Spinal cord (tissue), 10 donors: ENCODE measurements at places on chromosomes 7 and 10. TPM values are rescaled to one million over a fixed set of nuclear protein-coding genes. Genes with fewer than 3 reads are reported as not detected.
A peak's percentile ranks its signal among the peaks of the same experiment; 100 is the strongest.

GRCh38 chr7:17472939-17473338, 174.5 kb downstream of the AHR start:
- no peak overlapping the region for H3K27ac ChIP-seq
- no peaks in the 10 kb centered on the region for H3K36me3 ChIP-seq
- DNase-seq, result no peak
- no peaks in the 10 kb centered on the region for H3K4me1 ChIP-seq
- H3K27me3 ChIP-seq, result no peaks in the 10 kb centered on the region

NODAL gene
- total RNA-seq, result 2.1 TPM

GRCh38 chr10:64306729-64307327, 785.6 kb downstream of the REEP3 start:
- no peaks in the 10 kb centered on the region for H3K36me3 ChIP-seq
- DNase-seq, result no peak
- H3K4me1 ChIP-seq, result no peaks in the 10 kb centered on the region
- H3K4me3 ChIP-seq, result no peak overlapping the region
- H3K27me3 ChIP-seq, result no peaks in the 10 kb centered on the region

DNA sequence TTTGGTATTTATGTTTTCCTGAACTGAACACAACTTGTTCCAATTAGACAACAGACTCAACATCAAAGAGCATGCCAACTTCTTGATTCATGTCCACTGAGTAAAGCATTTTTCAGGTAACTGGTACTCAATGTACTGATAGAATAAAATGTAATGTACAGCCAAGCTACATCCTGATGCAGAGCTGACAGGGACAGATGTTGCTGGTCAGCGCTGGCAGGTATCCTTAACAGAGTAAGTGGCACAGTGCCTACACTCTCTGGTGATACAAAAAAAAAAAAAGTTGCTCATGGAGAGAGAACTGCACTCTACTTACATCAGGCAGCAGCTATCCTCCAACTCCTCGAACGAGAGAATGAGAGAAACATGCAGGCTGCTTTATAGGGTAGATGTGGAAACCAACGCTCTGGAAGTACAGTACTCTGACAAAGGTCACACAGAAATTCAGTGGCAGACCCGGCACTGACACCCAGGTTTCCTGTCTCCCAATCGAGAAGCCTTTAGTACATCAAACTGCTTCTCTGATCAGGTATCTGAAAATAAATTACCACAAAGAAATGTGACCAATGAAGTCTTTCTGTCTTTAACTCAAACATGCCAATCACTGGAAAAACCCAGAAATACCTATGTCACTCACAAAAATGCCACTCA, 4.6 kb downstream of the ITGB1 start:
- DNase-seq, result no peak
- H3K27me3 ChIP-seq, result no peaks in the 10 kb centered on the region
- H3K4me1 ChIP-seq, result no peaks in the 10 kb centered on the region
- H3K36me3 ChIP-seq, result no peaks in the 10 kb centered on the region

GRCh38 chr7:157501581-157501980, 164.8 kb downstream of the DNAJB6 start:
- H3K36me3 ChIP-seq, result no peaks in the 10 kb centered on the region
- no peak overlapping the region for H3K4me3 ChIP-seq
- H3K27ac ChIP-seq, result no peak overlapping the region
- peaks cover 15% of the 10 kb centered on the region for H3K4me1 ChIP-seq

TMEM248 gene
- total RNA-seq, result 101 TPM

GRCh38 chr10:26781797-26782196, 79.0 kb downstream of the ABI1 start:
- H3K27ac ChIP-seq, result no peak overlapping the region
- no peak overlapping the region for H3K4me3 ChIP-seq
- no peaks in the 10 kb centered on the region for H3K36me3 ChIP-seq
- no peaks in the 10 kb centered on the region for H3K4me1 ChIP-seq

IL15RA gene
- 0.89 TPM for total RNA-seq

DNA sequence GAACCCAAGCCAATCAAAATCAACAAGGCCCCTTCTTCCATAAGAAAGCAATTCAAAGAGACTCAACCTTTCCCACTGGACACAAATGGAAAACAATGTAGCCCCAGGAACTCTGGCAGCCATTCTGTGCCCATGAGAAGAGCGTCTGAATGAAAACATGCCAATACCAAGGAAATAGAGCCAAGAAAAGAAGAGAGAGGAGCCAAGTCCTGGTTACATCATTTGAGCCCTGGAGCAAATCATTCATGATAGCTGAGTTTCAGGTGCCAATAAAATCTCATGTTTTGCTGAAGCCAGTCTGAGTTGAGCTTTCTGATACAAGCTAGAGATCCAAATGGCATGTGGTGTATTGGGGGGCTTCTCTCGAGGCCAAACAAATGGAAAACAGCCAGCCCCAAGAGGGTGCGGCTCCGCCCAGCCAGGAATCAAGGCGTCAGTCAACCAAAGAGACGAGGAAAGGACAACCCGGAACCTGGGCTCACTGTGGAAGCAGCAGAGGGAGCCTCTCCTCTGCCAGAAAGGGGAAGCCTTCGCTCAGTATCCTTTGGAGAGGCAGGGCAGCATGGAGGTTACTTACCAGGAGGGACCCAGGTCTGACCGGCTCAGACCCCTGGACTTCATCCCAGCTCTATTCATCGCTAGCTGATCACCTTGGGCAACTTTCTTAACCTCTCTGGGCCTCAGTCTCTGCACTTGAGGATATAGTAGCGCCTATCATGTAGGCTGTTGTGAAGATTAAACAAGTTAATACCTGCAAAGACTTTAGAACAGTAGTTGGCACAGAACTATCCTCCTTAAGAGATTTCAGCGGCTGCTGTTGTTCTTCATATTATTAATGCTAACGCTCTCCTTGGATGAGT, 61.8 kb downstream of the OAT start:
- peaks cover 21% of the 10 kb centered on the region for H3K4me1 ChIP-seq
- DNase-seq, result peak; percentile 33
- H3K36me3 ChIP-seq, result no peaks in the 10 kb centered on the region
- H3K4me3 ChIP-seq, result no peak overlapping the region
- no peaks in the 10 kb centered on the region for H3K27me3 ChIP-seq

- H3K4me3 ChIP-seq, result no peak overlapping the region
- H3K27ac ChIP-seq, result no peak overlapping the region
- H3K4me1 ChIP-seq, result no peaks in the 10 kb centered on the region
- H3K27me3 ChIP-seq, result no peaks in the 10 kb centered on the region
Measured at GRCh38 chr10:178208-178607, 43.0 kb downstream of the ZMYND11 start.
